ENCODE measurements at places on chromosomes 11 and 22.
A peak's percentile ranks its signal among the peaks of the same experiment; 100 is the strongest.

DNA sequence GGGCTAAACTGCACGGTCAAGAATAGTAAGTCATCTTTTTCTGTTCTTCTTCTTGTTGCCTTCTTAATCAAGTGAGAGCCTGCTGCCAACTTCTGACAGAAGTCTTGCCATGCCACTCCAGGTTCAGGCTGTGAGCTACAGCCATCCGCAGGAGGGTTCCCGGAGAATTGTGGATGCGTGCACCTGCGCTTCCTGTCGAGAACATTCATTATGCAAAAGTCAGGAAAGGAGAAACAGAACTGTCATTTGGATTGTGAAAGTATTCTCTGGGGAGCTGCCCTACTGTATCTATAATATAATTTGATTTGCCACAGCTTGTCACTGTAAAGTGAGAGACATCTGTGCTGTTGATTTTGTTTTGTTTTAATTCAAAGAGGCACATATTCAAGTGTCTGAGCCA is 12.3 kb downstream of the IL17RA start:
- H3K36me3 ChIP-seq = no peaks in the 10 kb centered on the region
- H3K4me3 ChIP-seq = no peak overlapping the region
- H3K27ac ChIP-seq = no peak overlapping the region
- no peaks in the 10 kb centered on the region for H3K4me1 ChIP-seq

GRCh38 chr11:69640995-69641581 is at the start of gene CCND1:
Gene CCND1 (plus strand): TSS chr11:69641156. CDS start chr11:69641314, 158 bp downstream.
- DNase-seq = peak; percentile 96
- peaks cover 34% of the 10 kb centered on the region for H3K4me1 ChIP-seq
- H3K36me3 ChIP-seq = no peaks in the 10 kb centered on the region

DNA sequence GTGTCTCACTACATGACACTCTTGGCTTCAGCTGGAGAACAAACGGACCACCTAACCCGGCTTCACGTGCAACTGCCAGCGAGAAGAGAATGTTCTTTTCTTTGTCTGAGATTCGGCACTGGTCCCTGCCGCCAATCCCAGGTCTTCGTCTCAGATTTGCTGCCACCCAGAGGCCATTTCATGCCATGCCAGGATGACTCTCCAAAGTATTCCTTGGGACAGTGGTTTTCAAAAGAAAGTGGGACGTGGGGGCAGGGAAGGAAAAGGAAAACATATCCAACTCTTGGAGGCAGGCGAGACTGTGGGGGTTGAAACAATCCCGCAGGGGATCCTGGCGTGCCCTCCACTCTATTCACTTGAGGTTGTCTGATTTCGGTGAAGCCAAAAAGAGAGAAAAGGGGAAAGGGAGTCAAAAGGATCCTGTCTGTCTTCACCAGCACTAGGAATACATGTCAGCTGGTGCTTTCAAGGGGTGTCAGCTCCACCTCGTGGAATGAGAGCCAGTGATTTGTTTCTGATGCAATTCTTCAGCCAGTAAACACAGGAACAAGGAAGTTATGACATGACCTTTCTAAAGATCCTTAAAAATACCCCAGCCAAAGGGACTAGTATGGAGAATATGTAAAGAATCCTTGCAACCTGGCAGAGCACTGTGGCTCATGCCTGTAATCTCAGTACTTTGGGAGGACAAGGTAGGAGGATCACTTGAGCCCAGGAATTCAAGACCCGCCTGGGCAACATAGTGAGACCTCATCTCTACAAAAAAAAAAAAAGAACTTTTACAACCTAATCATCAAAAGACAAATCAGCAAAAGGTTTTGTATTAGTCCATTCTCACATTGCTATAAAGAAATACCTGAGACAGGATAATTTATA is 41.0 kb upstream of the APLNR start:
- H3K4me3 ChIP-seq = peak overlapping the region; percentile 24
- peaks cover 11% of the 10 kb centered on the region for H3K27me3 ChIP-seq
- H3K4me1 ChIP-seq = peaks cover 4% of the 10 kb centered on the region
- H3K27ac ChIP-seq = no peak overlapping the region
- no peaks in the 10 kb centered on the region for H3K36me3 ChIP-seq

DNA sequence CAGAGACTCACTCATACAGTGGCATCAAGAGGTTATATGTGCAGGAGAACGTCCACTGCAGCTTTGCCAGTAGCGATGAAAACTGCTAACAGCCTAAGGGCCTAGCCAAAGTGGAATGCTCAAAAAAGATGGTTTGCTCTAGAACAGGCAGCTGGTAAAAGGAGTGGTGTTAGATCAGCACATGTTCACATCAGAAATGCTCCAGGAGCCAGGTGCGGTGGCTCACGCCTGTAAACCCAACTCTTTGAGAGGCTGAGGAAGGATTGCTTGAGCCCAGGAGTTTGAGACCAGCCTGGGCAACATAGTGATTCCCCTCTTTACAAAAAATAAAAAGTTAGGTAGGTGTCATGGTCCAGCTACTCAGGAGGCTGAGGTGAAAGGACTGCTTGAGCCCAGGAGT is 10.3 kb upstream of the TFIP11 start:
- DNase-seq = no peak
- no peak overlapping the region for H3K4me3 ChIP-seq
- H3K27ac ChIP-seq = peak overlapping the region; percentile 46
- no peaks in the 10 kb centered on the region for H3K27me3 ChIP-seq
- H3K4me1 ChIP-seq = no peaks in the 10 kb centered on the region

- DNase-seq = no peak
- H3K4me1 ChIP-seq = no peaks in the 10 kb centered on the region
- no peak overlapping the region for H3K27ac ChIP-seq
- no peaks in the 10 kb centered on the region for H3K27me3 ChIP-seq
- H3K36me3 ChIP-seq = no peaks in the 10 kb centered on the region
These were observed 48.7 kb downstream of the KDM2A start for GRCh38 chr11:67167719-67168118.

DNA sequence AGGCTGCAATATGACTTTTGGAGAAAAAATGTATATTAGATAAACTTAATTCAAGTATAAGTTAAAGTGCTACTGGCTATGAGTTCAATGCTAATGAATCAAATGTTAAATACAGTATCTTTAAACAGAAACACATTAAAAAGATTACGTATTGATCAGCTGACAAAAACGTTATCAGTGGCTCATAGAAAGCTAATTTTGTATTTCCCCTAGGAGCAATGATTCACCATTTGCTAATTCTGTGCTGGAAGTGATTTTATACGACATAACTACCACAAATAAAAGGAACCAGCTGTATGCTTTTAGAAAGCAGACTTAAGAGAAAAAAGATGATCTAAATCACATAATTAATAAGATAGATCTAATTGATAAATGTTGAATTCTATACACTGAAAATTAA is 43.6 kb downstream of the MRE11 start:
- H3K27ac ChIP-seq = no peak overlapping the region
- no peak overlapping the region for H3K4me3 ChIP-seq
- H3K4me1 ChIP-seq = no peaks in the 10 kb centered on the region
- peaks cover 5% of the 10 kb centered on the region for H3K36me3 ChIP-seq
- no peak for DNase-seq

GRCh38 chr11:15625691-15626090 is 511.0 kb downstream of the INSC start:
- H3K36me3 ChIP-seq = no peaks in the 10 kb centered on the region
- H3K27ac ChIP-seq = no peak overlapping the region
- no peak for DNase-seq
- H3K4me1 ChIP-seq = peaks cover 38% of the 10 kb centered on the region

DNA sequence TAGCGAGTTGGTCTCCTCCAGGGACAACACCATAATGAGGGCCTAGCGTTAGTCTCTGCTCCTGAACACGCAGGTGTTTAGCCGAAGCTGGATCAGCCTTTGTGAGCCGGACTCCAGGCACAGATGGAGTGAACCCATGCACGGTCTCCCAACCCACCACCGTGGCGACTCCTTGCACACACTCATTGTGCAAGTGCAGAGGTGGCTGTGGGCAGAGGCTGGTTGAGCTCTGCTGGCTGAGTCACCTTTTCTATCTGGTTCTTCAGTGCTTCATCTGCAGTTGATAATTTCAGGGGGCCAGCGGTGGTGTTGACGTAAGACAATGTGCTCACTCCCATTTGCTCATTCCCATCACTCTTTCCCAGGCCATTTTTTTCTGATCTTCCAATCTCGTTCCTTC is 72.1 kb upstream of the SLC22A12 start:
- H3K4me3 ChIP-seq = no peak overlapping the region
- no peaks in the 10 kb centered on the region for H3K4me1 ChIP-seq
- peaks cover 8% of the 10 kb centered on the region for H3K27me3 ChIP-seq
- no peaks in the 10 kb centered on the region for H3K36me3 ChIP-seq

- no peak for DNase-seq
- H3K4me3 ChIP-seq = no peak overlapping the region
- no peaks in the 10 kb centered on the region for H3K27me3 ChIP-seq
- peaks cover 22% of the 10 kb centered on the region for H3K4me1 ChIP-seq
- no peak overlapping the region for H3K27ac ChIP-seq
- H3K36me3 ChIP-seq = no peaks in the 10 kb centered on the region
These were observed 552.5 kb downstream of the INSC start for GRCh38 chr11:15667127-15667725.

GRCh38 chr11:114110952-114111947 is 51.7 kb downstream of the ZBTB16 start:
- H3K27me3 ChIP-seq = no peaks in the 10 kb centered on the region
- no peak for DNase-seq
- no peak overlapping the region for H3K4me3 ChIP-seq
- peaks cover 68% of the 10 kb centered on the region for H3K4me1 ChIP-seq
- no peaks in the 10 kb centered on the region for H3K36me3 ChIP-seq
- H3K27ac ChIP-seq = no peak overlapping the region

DNA sequence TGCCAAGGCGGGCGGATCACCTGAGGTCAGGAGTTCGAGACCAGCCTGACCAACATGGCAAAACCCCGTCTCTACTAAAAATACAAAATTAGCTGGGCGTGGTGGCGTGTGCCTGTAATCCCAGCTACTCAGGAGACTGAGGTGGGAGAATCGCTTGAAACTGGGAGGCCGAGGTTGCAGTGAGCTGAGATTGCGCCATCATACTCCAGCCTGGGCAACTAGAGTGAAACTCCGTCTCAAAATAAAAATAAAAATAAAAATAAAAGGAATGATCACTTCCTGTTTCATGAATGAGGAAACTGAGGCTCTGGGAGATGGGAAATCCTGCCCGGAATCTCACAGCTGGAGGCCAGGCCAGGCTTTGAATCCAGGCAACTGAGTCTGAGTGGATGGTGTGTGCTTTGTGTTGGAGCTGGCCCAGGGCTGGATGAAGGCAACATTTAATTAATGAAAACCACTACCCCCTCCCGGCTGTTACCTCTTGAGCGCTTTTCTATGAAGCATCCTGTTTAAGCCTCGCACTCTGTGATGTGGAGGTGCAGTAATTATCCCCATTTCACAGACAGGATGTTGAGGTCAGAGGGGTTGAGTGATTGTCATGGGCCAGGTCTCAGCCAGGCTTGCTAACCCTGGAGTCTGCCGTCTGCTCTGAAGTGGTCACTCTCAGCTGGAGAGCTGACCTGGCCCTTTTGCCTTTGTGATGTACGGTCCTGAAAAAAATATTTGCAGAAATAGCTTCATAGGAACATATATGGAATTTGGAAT is 27.8 kb downstream of the LRP5 start:
- DNase-seq = no peak
- peaks cover 30% of the 10 kb centered on the region for H3K4me1 ChIP-seq
- H3K27ac ChIP-seq = no peak overlapping the region
- no peaks in the 10 kb centered on the region for H3K27me3 ChIP-seq
- no peaks in the 10 kb centered on the region for H3K36me3 ChIP-seq
- H3K4me3 ChIP-seq = no peak overlapping the region

DNA sequence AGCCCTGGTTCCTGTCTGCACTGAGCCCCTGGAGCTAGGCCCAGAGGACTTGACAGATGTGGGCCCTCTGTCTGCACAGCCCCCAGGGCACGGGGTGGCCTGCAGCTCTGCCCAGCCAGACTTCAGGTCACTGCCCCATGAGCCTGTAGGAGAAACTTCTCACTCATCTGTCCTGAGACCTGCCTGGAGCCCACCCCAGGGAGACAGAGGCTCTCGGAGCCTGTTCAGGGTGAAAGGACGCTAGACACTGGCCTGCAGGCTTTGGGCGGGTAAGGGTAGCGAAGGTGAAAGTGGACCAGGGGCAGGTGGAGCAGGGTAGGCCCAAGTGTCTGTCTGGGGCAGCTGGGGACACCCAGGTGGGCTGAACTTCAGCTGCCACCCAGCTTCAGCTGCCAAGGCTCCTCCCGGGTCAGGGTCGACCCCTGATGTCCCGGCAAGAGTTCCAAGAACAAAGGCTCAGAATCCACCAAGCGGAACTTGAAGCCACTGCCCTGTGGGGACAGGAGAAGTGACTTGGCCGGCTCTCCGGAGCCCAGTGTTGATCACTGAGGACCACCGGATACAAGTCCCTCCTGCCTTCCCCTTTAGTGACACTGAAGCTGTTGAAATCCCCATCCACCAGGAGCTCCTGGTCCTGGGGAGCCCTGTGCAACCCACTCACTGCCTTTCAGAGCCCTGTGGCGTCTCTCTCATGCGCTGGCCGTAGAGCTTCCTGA is 90.3 kb downstream of the KCNQ1 start:
- H3K4me3 ChIP-seq = no peak overlapping the region
- peaks cover 37% of the 10 kb centered on the region for H3K27me3 ChIP-seq
- no peaks in the 10 kb centered on the region for H3K36me3 ChIP-seq
- H3K27ac ChIP-seq = no peak overlapping the region

- H3K4me1 ChIP-seq = peaks cover 14% of the 10 kb centered on the region
- H3K27ac ChIP-seq = no peak within 1 kb of the TSS
- H3K27me3 ChIP-seq = peaks cover 30% of the 10 kb centered on the region
- no peaks in the 10 kb centered on the region for H3K36me3 ChIP-seq
- DNase-seq = peak; percentile 60
These were observed at the start of gene LIF for GRCh38 chr22:30245985-30246813. Gene LIF (minus strand): TSS chr22:30246759. CDS start chr22:30246695, 64 bp downstream.

GRCh38 chr22:47602732-47603131 is 840.3 kb downstream of the TBC1D22A start:
- DNase-seq = no peak
- H3K4me3 ChIP-seq = no peak overlapping the region
- no peaks in the 10 kb centered on the region for H3K4me1 ChIP-seq
- no peaks in the 10 kb centered on the region for H3K27me3 ChIP-seq
- H3K27ac ChIP-seq = no peak overlapping the region
- H3K36me3 ChIP-seq = no peaks in the 10 kb centered on the region

DNA sequence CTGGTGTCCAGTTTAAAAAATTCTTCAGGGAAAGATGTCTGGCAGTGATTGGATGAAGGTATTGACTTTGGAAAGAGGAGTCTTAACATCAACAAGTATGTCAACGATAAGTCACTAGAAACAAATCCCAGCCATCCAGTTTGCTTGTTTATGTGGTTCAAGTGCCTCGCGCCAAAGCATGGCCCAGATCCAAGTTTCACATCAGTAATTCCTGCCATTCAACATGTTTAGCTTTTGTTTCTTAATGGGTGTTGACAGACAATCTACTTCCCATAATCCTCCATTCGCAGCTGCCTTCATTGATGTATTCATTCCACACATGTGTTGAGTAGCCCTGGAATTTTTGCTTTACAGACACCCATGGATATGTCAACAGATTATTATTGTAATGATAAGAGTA is 77.8 kb downstream of the UBASH3B start:
- no peaks in the 10 kb centered on the region for H3K36me3 ChIP-seq
- no peaks in the 10 kb centered on the region for H3K27me3 ChIP-seq
- no peak for DNase-seq
- H3K27ac ChIP-seq = no peak overlapping the region
- H3K4me3 ChIP-seq = no peak overlapping the region

GRCh38 chr11:76551400-76551799 is 106.6 kb downstream of the EMSY start:
- no peak for DNase-seq
- H3K27ac ChIP-seq = no peak overlapping the region
- peaks cover 18% of the 10 kb centered on the region for H3K36me3 ChIP-seq
- H3K4me3 ChIP-seq = no peak overlapping the region
